ENCODE measurements at places on chromosomes 1 and 21.
A peak's percentile ranks its signal among the peaks of the same experiment; 100 is the strongest.

- DNase-seq, result no peak
Observed at GRCh38 chr1:60825593-60825992, 256.8 kb upstream of the NFIA start.

- DNase-seq, result peak; percentile 93
Observed at GRCh38 chr1:225919906-225920305, 4.1 kb downstream of the PYCR2 start.

- no peak for DNase-seq
Observed at GRCh38 chr1:50989694-50990093, 19.6 kb downstream of the CDKN2C start.

DNA sequence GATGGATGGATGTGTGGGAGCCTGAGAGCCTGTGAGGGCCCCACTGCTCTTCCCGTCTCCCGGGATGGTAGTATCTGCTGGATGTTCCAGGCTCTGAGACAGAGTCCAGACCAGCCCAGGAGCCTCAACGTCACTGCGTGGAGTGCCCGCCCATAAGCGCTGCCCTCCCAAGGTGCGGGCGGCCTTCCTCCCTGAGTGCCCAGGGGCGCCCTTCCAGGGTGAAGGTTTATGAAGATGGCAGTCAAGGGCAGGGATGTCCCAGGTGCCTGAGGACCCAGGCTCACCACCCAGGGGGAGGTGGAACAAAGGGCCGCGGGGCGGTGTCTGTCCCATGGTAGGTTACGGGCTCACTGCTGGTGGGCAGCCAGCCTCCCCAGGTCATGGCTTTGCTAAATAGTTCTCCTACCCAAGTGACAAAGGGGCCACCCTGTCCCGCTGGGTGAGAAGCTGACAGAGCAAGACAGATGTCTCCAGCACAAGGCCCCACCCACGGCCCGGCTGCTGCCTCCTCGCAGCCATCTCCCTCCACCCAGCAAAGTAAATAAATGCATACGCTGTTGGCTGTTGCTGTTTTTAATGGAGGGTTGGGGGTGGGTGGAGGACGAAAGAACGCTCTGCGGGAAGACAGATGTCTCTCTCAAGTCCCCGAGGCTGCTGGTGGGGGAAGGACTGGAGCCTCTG lies 9.0 kb upstream of the GPR153 start:
- DNase-seq, result no peak

- DNase-seq, result no peak
Observed at GRCh38 chr1:34186741-34187494, 10.2 kb downstream of the C1orf94 start.

GRCh38 chr1:179337288-179337687 lies 28.5 kb upstream of the AXDND1 start:
- DNase-seq, result no peak
